ENCODE measurements at places on chromosomes 5 and 9. TPM values are rescaled to one million over a fixed set of nuclear protein-coding genes. Genes with fewer than 3 reads are reported as not detected.

DNA sequence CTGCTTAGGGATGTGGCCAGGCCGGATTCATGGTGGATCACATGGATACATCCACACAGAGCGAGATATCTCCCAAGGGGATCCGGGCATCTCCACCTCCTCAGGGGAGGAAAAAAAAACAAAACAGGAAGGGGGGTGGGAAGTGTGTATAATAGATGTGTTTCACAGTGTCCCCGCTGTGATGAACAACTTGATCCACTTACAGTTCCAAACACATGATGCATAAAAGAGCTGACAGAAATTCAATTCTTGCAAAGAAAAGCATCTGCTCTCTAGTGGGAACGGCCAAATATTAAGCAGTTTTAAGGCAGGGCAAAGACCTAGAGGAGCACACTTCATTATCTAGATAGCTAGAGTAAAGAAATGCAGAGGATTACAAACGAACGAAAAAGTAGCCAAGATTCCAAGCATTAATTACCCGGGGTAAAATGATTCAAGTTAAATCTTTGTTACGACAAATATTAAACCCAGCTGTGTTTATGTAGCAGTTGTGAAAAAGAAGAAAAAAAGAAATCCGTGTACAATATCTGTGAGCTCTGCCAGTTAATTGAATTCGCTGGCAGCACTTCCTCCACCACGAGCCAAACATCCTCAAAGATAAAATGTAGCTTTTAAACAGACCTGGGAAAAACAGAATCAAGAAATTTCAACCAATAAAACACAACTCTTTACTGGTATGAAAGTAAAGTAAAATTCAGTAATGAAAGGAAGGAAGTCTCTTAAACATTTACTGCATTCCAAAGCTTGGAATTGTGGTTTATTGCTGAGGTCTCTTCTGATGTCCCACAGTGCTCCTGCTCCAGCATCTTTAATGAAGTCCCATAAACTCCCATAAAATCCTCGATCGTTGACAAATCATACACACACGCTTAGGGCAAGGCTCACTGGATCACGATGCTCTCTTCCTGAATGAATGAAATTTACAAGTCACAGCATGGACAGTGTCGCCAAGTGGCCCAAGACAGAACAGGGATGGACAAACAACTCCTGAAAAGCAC is 213.0 kb downstream of the CRB2 start:
- no peak for DNase-seq

- peak; percentile 62 for DNase-seq
Observed at GRCh38 chr5:131382407-131383395, 118.8 kb downstream of the CDC42SE2 start.

DNA sequence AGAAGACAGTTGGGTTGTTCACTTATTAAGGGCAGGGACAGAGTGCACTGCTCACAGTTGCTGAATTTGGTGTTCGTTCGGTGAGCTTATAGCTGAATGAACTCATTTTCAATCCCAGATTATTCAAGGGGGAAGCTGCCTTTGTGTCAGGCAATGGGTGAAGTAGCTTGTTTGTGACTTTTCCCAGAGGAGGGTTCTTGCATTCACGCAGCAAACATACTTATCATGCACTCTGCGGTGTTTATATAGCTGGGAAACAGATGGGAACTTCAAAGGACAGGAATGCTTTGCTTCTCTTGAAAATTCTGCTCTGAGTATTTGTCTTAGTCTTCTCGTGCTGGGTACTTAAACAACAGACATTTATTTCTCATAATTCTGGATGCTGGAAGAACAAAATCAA is 64.7 kb upstream of the ABCA1 start:
- DNase-seq: peak; percentile 14

DNA sequence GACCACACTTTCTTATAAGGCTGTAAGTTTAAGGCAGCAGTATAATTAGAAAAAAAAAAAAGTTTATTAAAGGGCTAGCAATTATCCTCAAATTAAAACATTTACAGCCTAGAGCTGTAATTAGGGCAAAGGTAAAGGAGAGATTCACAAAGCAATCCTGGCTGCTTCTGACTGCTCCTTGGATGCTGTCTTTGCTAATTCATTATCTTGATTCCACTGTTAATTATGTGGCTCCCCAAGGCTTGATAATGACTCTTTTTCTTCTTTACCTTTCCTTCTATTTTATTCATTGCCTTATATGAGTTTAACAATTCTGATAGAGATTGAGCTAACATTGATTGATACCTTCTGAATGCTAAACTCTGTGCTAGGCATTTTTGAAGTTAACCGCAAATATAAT is 476.5 kb downstream of the DTWD2 start:
- DNase-seq: no peak

DNA sequence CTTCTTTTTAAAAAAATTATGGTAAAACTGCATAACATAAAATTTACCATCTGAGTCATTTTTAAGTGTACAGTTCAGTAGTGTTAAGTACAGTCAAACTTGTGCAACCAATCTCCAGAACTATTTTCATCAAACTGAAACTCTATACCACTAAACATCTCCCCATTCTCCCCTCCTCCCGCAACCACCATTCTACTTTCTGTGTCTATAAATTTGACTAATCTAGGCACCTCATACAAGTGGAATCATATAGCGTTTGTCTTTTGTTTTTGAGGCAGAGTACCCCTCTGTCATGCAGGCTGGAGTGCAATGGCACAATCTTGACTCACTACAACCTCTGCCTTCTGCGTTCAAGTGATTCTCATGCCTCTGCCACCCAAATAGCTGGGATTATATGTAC is 24.0 kb upstream of the EBF1 start:
- no peak for DNase-seq

DNA sequence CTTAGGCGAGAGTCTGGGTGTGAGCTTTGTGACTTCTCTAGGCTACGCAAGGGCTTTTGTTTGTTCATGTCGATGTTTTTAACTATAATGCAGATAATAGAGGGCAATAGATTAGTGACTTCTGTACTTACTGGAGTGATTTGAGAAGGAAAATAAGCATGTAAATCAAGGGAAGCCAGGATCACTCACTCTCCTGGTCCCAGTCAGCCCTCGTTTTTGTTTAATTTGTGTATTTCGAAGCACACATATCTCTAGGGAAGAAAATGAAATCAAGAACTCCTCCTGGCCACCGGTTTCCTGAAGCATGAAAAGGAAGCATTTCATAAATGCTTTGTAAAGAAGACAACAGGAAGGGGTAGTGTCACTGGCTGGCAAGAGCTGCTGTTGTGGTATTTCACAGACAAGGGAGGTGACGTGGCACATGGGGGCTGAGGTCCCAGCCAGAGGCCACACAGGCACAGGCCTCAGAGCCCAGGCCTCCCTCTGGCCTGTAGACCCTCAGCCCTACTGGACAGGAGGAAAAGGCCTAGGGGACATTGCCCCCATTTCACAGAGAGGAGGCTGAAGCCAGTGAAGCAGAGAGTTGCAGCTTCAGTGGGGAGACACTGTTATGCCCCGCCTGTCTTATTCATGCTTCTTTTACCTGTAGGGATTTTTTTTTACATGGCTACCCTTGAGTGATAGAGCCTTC is 34.1 kb downstream of the IRF1 start:
- DNase-seq: peak; percentile 68

COL15A1 gene
- polyA plus RNA-seq: 19.7 TPM

MAPK9 gene
- polyA plus RNA-seq: 29.8 TPM

TAF7 gene
- 88.9 TPM for polyA plus RNA-seq

- no peak for DNase-seq
Observed at GRCh38 chr5:78008356-78008967, 232.3 kb upstream of the TBCA start.

GRCh38 chr5:35202319-35203111 is 27.8 kb downstream of the PRLR start:
- DNase-seq: peak; percentile 83

DNA sequence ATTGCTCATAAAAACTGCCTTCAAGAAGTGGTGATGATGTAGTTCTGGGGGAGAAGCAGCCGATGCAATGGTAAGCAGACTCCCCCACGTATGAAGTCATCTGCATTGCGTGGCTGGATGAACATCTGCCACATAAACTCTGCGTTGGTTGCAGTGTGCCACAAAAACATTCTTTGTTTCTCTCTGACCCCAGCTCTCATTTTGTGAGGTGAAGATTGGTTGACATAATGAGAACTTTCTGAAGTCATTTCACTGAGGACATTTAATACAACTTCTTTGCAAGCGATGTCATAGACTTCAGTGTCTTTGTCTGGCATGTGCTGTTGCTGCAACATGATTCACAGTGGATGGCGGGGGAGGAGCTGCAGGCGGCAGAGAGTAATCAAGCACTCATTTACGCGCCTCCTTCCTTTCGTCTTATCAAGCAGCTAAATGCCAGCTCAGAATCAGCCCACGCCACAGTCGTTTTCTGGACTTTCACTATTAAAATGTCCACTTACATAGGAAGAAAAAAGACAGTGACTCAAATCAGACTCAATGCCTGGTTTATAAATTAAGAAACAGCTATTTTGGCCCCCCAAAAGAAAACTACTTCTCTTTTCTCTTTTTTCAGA is 91.5 kb upstream of the NFIL3 start:
- DNase-seq: peak; percentile 53

GRCh38 chr5:171416160-171417049 is 3.0 kb upstream of the FGF18 start:
- no peak for DNase-seq

GRCh38 chr5:67209141-67209771 is 12.7 kb upstream of the CD180 start:
- DNase-seq: peak; percentile 41

- no peak for DNase-seq
Observed at GRCh38 chr9:127358023-127358535, 38.9 kb upstream of the SLC2A8 start.

- DNase-seq: no peak
Observed at GRCh38 chr5:115458416-115458815, 86.2 kb downstream of the FEM1C start.

BHMT gene
- polyA plus RNA-seq: 0.87 TPM

- no peak for DNase-seq
Observed at GRCh38 chr9:91889161-91889911, 60.7 kb downstream of the ROR2 start.

DNA sequence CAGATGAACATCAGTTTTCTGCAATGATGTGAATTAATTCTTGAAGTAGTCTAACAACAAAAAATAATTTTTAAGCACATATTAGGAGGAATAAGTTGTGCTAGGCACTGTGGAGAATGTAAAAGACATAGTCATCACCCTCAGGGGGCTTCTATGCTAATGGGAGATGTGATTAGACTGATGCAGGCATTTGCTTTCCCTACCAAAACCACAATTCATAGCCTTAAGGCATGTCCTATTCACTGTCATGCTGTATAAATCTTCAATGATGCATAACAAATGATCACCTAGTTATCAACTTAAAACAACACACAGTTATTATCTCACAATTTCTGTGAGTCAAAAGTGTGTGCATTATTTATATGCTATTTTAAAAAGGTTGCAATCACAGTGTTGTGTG is 422.6 kb downstream of the MAN2A1 start:
- DNase-seq: no peak

DNA sequence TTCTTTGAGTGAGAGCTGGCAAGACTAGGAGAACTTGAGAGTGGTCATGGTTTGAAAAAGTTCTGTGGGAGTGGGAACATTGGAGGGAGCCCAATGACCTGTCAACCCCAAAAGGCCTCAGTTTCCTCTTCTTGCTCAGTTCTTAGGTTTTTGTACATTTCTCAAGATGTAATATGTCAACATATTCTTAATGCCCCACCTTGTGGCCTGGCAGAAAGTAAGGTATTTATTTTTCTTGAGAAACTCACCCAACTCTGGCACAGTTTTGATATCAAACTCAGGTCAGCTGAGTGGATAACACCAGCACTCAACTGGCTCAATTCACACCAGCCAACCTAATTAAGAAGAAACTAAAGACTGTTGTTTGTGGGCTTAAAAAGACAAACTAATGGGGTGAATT is 123.0 kb upstream of the SLC27A6 start:
- no peak for DNase-seq

DNA sequence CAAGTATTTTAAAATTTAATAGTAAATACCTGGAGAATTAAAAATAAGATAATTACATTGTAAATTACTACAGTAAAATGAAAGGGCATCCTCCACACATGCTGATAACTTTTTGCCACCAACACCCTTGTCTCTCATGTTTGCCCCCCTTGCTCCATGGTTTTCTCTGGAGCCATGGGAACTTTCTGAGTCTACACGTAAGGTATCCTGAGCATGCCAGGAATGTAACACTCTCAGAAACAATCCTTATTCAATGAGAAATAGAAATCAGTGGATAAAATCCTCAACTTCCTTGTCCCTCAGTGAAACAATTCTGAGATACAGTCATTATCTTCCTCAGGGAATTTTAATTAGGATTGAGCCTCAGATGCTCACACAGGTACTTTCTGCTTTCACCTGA is 108.9 kb downstream of the IZUMO3 start:
- DNase-seq: no peak

Measured in large intestine (tissue), 12 donors.